ENCODE measurements at places on chromosomes 3 and 15.

DNA sequence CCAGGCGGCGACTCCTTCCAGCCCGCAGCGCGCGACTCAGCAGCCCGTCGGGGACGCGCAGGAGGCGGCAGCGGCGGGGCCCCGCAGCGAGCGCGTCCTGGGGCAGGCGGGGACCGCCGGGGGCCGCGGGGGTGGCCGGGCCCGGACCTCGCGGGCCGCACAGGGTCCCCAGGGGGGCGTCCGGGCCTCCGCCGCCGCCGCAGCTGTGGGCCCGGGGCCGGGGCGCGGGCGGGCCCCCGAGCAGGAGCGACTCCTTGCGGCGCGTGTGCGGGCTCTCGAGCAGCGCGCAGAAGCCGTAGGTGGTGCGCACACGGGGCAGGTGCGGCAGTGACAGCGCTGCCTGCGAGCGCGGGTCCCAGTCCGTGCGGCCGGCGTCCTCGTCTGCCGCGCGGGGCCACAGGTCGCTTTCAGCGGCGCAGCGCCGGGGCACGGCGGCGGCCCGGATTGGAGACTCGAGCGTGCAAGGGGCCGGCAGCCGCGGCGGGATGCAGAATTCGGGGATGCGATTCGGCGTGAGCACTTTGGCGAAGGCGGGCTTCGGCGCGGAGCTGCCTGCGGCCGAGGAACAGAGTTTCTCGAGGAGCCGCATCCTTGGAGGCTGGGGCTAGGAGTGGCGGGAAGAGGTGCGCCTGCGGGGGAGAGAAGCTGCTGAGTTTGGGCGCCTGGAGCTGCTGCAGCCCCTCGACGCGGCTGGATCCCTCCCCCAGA, 535 bp downstream of the C2CD4B start:
- no peak for DNase-seq

DNA sequence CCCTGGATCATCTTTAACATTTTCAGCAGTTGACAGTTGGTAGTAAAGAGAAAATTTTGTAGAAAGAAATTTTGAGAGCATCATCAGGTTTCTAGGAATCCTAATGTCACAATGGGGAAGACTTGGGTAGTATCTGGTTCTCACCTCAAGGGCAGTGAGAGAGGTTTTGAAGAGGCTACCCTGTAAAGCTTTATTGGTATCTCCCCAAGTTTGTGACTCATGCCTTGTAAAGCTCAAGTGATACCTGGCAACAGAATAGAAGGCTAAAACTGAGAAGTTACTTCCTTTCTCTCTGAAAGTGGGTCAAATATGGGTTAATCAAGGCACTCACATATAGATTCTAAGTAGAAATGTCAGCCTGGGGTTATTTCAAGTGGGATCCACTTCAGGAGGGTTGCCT, 196.4 kb downstream of the SUCNR1 start:
- DNase-seq = no peak

- DNase-seq = no peak
These were observed 6.6 kb downstream of the CBLB start for GRCh38 chr3:105862217-105862616.

- DNase-seq = no peak
These were observed 14.7 kb downstream of the CHD2 start for GRCh38 chr15:92914768-92915221.

GRCh38 chr3:2915826-2916225, 194.3 kb downstream of the IL5RA start:
- no peak for DNase-seq

DNA sequence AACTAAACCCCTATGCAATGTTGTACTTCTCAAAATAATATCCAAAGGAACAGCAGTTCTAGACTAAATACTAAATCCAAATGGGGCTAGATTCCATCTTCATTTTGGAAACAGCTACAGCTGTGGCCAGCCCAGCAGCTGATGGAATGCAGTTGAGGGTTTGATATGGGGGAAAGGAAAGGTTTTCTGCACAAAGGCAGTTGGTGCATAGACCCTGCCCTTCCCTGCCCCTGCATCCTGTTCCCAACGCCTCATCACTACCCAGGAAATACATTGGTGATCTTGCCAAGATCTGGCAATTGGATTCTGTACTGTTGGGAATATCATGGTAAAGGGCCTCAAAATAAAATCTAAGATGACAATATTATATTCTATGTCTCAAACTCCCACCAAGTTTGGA, 43.9 kb downstream of the DTWD1 start:
- DNase-seq = no peak

- DNase-seq = no peak
These were observed 5.2 kb upstream of the VEPH1 start for GRCh38 chr3:157508461-157508860.

GRCh38 chr3:65170390-65171042, 482.7 kb upstream of the ADAMTS9 start:
- no peak for DNase-seq

- DNase-seq = no peak
These were observed 1159.5 kb downstream of the IGSF11 start for GRCh38 chr3:117874904-117875874.

DNA sequence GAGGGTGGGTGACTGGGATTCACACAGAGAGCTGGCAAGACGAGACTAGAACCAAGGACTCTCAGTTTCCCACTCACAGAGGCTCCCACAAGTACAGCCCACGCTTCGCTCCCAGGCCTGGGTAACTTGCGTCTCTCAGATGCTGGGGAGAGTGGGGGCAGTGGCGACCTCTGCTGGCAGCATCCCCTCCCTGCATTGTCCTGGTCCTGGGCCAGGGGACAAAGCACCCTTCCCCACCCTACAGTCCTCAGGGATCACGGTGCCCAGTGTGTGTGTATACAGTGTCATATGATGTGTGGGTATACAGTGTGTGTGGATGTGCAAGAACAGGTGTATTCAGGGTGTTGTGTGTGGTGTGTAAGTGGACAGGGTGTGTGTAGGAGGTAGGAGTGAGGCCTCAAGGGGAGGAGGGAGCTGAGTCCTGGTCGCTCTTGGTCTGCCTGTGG, 12.8 kb downstream of the VILL start:
- DNase-seq = no peak

- DNase-seq = no peak
These were observed 14.4 kb downstream of the ABHD17C start for GRCh38 chr15:80709542-80709941.

DNA sequence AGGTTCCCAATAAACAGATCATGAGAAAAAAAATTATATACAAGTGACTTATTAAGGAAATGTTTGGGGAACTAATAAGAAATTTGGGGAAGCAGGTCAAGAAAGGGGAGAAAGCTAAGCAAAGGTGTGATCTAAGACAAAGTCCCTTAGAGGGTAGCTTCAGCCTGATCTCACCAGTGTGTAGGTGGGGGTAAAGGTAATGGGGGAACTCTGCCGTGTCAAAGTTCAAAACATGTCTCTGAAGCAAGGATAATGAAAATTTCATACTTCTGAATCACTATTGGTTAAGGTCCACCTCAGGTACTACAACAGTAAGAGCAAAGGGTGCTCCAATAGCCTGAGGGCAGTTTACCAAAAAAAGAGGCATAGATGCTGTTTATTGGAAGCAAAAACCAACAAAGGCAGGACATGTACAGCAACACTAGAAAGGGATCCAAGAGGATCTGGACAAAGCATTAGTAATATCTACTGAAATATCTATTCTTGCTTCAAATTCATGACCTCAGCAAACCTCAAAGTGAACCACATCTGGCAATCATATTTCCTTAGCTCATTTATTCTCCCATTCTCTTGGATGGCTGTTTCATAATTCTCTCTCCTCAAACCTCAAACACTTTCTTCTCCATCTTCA, 6.9 kb downstream of the ACAD11 start:
- DNase-seq = no peak

DNA sequence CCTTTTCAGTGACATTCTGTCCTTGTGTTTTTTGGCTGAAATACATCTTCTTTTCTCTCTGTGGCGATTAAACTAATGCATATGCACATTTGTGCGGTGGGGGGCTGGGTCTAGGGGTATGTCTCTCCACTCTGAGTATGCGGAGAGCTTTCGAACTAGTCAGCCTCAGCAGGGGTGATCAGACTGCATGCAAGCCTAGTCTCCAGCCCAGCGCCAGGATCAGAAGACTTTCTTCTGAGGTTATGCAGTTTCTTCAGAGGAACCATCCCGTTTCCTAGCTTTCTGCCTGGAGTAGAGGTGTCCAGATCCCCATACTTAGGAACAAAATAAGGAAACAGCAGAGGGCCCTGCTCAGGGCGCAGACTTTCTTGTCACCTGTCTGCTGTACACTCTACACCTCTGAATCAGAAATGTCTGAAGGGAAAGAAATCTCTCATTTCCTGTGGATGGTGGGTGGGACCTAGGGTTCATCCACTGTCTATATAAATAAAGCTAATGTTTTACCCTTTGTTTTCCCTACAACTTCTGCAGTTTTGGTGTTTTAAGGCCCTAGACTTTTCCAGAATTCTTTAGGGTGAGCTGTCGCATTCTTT, 230.4 kb downstream of the ABHD5 start:
- no peak for DNase-seq

DNA sequence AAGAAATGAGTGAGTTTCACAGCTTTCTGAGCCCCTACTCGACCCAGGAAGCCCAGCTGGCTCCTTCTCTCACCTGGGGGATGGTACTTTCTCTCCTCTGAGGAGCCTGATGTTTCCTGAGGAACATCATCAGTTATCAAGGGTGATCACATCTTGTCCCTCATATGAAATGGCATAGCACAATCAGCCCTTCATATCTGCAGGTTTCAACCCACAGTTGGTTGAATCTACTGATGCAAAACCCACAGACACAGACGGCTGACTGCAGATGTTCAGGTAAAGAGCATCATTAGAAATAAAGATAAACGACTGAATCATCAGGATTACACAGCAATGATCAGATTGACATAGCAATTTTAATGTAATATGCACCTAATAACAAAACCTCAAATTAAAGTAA, 93.6 kb upstream of the OSTN start:
- no peak for DNase-seq

DNA sequence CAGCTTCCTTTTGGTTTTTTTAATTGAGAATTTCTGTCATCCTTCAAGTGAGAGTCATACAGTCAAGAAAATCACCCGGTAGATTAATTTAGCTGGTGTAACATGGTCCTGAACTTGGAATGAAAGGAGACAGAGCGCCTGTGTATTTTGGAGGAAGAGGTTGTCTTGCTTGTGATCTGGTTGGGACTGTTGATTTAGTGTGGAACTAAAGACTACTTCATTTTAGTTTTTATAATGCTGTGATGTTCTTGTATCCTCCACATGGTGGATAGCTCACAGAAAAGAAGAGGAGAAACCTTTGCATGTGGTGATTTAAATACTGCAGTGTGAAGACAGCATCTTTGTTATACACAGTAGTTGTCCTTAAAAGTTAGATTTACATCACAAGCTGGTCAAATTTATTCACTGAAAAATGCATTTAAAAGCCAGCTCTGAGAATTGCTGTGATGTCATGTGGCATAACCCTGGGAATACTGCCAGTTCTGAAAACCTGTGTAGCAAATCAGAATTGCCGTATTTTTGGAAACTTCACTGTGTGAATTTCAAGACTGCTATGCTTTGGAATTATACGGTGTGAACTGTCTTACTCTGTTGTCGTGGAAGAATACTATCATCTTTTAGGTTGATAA, 268.5 kb downstream of the PTPRG start:
- DNase-seq = no peak

- no peak for DNase-seq
These were observed 242.6 kb upstream of the TPRG1 start for GRCh38 chr3:188929137-188929536.

- no peak for DNase-seq
These were observed 400.0 kb downstream of the LSAMP start for GRCh38 chr3:116045314-116045713.

GRCh38 chr15:69631978-69632377, 179.4 kb downstream of the RPLP1 start:
- DNase-seq = no peak

DNA sequence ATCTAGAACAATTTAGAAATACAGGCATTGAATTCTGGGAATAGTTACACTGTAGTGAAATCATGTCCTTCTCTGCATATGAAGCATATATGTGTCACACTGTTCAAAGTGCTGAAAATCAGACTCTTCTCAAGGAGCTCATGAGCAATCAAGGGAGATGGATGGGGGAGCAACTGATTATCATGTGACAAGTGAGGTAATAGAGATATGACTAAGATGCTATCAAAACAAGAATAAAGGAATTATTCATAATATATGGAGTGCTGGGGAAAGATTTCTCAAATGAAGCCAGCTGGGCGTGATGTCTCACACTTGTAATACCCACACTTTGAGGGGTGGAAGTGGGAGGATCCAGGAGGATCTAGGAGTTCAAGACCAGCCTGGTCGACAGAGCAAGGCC, 74.9 kb upstream of the CHRNB4 start:
- no peak for DNase-seq

- DNase-seq = no peak
These were observed 131.6 kb downstream of the AQP9 start for GRCh38 chr15:58269455-58270414.

DNA sequence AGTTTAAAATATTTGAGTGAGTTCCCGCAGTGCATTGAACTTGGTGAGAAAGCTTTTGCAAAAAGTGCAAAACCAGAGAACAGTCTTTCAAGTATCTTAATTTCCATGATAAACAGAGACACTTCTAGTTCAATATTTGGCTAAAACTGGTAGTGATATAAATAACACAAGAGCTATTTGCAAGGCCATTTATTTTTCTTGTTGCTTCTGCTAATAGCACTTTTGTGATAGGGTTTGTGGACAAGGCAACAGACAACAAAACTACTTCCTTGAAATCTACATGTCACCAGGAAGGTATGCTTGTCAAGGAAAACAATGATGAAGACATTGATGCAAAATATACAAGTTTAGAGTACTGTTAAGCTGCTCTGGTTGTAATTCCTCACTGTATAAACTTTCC, 1225.1 kb downstream of the OTOL1 start:
- no peak for DNase-seq

GRCh38 chr15:56307180-56307579, 58.0 kb upstream of the TEX9 start:
- no peak for DNase-seq

DNA sequence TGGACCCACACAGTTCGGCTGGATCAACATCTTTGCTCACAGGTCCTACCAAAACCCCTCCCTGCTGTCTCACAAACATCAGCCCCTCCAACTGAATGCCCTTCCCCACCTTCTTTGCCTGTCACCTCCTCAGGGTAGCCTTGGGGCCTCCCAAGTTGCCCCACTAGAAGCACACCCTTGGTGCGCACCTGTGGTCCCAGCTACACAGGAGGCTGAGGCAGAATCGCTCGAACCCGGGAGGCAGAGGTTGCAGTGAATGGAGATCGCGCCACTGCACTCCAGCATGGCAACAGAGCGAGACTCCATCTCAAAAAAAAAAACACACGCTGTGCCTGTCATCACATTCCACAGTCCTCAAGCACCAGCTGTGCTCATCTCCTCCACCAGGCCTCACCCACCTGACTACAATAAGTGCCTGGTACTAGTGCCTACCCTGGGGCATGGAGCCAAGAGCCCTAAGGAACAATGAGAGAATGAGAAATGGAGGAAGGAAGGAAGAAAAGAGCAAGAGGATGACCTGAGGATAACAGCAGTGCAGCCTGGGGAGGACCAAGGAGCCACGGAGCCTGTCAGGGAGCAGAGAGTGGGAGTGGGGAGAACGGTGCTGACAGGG, 26.0 kb downstream of the RPN1 start:
- DNase-seq = no peak

- DNase-seq = no peak
These were observed 108.9 kb upstream of the ETV5 start for GRCh38 chr3:186217820-186218164.

GRCh38 chr3:177686671-177687070, 489.4 kb upstream of the TBL1XR1 start:
- no peak for DNase-seq

GRCh38 chr3:13788522-13789424, 91.1 kb downstream of the WNT7A start:
- DNase-seq = no peak
